CD4-positive, alpha-beta memory T cell (primary cell): ENCODE measurements at places on chromosomes 13 and 19. TPM values are rescaled to one million over a fixed set of nuclear protein-coding genes. Genes with fewer than 3 reads are reported as not detected.
A peak's percentile ranks its signal among the peaks of the same experiment; 100 is the strongest.

GRCh38 chr19:12440541-12441316 lies at the start of gene ZNF443:
Gene ZNF443 (minus strand): TSS chr19:12441021. CDS start chr19:12440914, 107 bp downstream.
- peak within 1 kb of the TSS; percentile 57 for H3K27ac ChIP-seq
- peak within 1 kb of the TSS; percentile 52 for H3K4me3 ChIP-seq
- H3K4me1 ChIP-seq = peaks cover 4% of the 10 kb centered on the region

Gene SIAH3
- 0.13 TPM for polyA plus RNA-seq

GRCh38 chr19:5115771-5116202 lies 146.9 kb downstream of the KDM4B start:
- no peaks in the 10 kb centered on the region for H3K4me1 ChIP-seq
- no peak overlapping the region for H3K4me3 ChIP-seq
- H3K27me3 ChIP-seq = no peaks in the 10 kb centered on the region

Gene SBK3
- not detected for polyA plus RNA-seq

Gene CLEC17A
- polyA plus RNA-seq = 0.20 TPM

GRCh38 chr13:53821632-53822031 lies 793.0 kb downstream of the OLFM4 start:
- H3K36me3 ChIP-seq = no peaks in the 10 kb centered on the region
- no peaks in the 10 kb centered on the region for H3K27me3 ChIP-seq

Gene HRC
- not detected for polyA plus RNA-seq

- no peak overlapping the region for H3K27ac ChIP-seq
- DNase-seq = no peak
These were observed 3.6 kb downstream of the LRRC25 start for GRCh38 chr19:18393836-18394235.

Gene DIRAS1
- not detected for polyA plus RNA-seq

DNA sequence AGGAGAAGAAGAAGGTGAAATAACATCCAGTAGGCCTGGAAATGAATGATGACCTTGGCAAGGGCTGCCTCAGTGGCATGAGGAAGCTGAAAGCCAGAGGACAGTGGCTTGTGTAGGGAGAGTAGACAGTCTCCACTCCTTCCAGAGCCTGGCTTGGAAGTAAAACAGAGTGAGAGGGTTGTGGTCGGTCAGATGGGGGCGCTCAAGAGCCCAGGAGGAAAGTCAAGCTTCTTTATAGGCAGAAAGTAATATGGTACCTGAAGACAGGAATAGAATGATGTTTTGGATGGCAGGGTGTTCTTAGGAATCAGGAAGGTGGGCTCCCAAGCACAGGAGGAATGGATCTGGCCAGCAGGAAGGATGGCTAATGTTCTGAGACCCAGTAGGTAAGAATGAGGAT lies 75.1 kb upstream of the TSC22D1 start:
- no peak for DNase-seq
- no peak overlapping the region for H3K27ac ChIP-seq

DNA sequence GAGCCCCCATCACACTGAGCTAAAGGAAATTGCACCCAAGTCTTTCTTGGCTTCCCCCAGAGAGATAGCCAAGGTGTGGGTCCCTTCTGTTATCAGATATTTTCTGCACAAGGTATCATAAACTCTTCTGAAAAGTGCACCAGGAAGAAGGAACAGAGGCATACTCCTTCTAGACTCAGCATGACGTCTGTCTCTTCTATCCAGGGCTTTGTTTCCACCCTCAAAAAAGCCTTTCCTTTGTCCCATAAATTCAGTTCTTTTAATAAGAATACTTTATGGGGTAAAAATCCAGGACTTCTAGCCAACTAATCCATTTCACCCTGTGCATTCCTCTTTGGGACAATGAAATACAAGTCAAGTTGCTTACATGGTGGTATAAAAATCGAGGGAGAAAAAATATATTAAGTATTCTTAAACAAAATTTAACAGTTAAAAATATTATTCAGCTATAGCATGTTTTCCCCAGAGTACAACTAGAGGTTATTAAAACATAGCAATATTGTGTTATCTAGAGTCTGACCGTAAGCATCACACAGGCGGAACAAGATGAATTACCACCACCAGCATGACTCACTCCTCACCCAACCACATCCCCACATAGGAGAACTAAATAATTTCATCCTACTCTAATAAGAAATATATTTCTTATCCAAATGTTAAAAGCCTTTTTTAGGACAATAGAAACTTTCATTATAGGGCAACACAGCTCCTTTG lies 79.9 kb upstream of the GPC6 start:
- H3K4me1 ChIP-seq = no peaks in the 10 kb centered on the region
- H3K27me3 ChIP-seq = no peaks in the 10 kb centered on the region
- DNase-seq = no peak
- no peaks in the 10 kb centered on the region for H3K36me3 ChIP-seq
- no peak overlapping the region for H3K4me3 ChIP-seq

DNA sequence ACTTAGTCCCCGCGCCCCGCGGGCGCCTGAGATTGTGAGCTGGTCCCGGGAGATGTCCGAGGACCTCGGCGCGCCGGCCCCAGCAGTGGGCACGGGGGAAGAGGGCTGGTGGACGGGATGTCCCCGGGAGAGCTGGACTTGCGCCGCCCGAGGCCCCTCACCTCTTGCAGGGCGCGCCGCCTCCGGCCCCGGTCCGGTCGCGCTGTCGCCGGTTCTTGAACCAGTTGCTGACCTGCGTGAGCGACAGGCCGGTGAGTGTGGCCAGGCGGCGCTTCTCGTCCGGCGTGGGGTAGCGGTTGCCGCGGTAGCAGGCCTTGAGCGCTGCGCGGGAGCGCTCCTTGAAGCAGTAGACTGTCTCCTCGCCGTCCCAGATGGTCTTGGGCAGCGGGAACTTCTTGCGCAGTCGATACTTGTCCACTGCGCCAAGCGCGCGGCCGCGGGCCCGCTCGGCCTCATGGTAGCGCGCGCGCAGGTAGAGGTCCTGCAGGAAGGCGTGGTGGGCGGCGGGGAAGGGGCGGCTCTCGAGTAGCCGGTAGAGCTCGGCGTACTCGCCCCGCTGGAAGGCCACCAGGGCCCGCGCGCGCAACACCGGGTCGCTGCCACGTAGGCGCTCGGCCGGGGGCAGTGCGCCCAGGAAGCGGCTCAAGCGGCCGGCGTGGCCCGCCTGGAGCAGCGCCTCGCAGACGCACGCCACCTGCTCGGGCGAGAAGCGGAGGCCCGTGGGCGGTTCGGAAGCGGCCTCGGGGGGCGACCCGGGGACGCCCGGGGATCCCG lies 984 bp downstream of the SIX5 start:
- no peaks in the 10 kb centered on the region for H3K36me3 ChIP-seq
- H3K4me1 ChIP-seq = peaks cover 22% of the 10 kb centered on the region
- no peak overlapping the region for H3K27ac ChIP-seq
- peak overlapping the region; percentile 71 for H3K4me3 ChIP-seq
- no peaks in the 10 kb centered on the region for H3K27me3 ChIP-seq

DNA sequence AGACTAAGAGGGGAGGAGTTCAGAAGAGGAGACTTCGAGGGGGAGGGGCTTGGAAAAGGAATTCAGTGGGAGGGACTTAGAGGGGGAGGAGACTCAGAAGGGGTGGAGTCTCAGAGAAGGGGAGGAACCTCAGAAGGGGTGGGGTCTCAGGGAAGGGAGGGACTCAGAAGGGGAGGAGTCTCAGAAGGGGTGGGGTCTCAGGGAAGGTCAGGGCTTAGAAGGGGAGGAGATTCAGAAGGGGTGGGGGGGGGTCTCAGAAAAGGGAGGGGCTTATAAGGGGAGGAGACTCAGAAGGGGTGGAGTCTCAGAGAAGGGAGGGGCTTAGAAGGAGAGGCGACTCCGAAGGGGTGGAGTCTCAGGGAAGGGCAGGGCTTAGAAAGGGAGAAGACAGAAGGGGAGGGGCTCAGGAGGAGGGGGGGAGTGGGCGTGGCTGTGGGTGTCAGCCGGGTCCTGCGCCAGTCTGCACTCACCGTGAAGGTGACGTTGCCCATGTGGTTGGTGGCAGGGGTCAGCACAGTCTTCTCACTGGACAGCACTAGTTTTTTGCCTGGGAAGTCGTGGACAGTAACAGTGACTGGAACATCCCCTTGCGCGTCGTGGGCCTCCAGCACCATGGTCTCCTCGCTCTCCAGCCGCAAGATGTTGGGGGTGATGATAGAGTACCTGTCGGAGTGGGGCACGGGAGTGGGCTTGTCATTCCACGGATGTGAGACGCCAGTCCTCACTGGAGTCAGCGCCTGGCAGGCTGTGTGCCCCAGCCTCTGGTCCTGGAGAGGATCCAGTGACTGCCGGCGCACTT lies 1.5 kb downstream of the C3 start:
- H3K4me1 ChIP-seq = no peaks in the 10 kb centered on the region
- H3K36me3 ChIP-seq = no peaks in the 10 kb centered on the region
- peak; percentile 32 for DNase-seq
- no peak overlapping the region for H3K4me3 ChIP-seq
- no peaks in the 10 kb centered on the region for H3K27me3 ChIP-seq
- no peak overlapping the region for H3K27ac ChIP-seq

Gene METTL21C
- not detected for polyA plus RNA-seq

GRCh38 chr13:112456138-112457056 lies 80.2 kb downstream of the SPACA7 start:
- no peaks in the 10 kb centered on the region for H3K27me3 ChIP-seq
- no peak overlapping the region for H3K4me3 ChIP-seq
- H3K27ac ChIP-seq = no peak overlapping the region
- H3K4me1 ChIP-seq = no peaks in the 10 kb centered on the region
- DNase-seq = no peak

DNA sequence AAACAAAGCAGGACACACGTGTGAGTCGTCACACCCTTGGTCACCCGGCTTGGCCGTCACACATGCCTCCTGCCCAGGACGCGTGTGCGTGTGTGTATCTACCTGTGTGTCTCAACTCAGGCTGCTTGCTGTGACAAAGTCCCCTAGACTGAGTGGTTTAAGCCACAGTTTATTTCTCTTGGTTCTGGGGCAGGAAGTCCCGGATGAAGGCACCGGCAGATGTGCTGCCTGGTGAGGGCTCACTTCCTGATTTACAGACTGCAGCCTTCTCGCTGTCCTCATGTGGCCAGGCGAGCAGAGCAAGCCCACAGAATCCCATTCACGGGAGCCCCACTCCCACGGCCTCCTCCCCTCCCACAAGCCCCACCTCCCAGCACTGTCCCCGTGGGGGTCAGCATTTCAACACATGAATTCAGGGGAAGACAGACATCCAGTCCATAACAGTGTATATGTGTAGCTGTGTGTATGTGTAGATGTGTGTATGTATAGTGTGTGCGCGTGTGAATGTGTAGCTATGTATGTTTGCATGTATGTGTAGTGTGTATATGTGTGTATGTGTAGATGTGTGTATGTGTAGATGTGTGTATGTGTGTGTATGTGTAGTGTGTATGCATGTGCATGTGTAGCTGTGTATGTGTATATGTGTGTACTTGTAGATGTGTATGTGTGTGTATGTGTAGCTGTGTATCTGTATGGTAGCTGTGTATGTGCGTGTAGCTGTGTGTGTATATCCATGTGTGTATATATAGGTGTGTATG lies 51.5 kb downstream of the MCF2L start:
- no peak overlapping the region for H3K4me3 ChIP-seq
- no peaks in the 10 kb centered on the region for H3K27me3 ChIP-seq
- no peak for DNase-seq

Gene CYP4F8
- not detected for polyA plus RNA-seq

Gene FKRP
- polyA plus RNA-seq = 5.7 TPM

DNA sequence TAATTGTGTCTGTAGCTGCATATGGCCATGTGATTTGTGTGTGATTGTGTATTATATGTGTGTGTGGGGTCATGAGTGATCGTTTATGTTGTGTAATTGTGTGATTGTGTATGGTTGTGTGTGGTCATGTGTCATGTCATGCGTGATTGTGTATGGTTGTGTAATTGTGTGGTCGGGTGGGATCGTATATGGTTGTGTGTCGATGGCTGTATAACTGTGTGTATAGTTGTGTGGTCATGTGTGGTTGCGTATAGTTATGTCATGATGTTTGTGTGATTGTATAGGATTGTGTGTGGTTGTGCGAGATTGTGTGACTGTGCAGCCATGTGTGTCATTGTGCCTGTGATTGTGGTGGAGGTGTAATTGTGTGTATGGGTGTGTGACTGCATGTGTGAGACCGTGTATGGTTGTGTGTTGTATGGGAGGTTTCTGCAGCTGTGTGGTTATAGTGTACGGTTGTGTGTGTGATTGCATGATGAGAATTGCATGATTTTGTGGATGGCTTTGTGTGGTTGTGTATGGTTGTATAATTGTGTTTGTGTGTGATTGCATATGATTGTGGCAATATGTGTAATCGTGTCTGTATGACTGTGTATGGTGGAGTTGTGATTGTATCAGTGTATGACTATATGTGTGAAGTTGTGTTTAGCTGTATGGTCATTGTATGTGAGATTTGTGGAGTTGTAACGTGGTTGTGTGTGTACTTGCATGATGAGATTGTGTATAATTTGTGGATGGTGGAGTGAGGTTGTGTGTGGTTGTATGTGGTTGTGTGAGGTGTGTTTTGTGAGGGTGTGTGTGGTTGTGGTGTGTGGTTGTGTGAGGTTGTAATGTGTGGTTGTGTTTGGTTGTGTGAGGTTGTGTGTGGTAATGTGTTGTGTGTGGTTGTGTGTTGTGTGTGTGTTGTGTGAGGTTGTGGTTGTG lies 2.2 kb downstream of the TMPRSS9 start:
- no peaks in the 10 kb centered on the region for H3K36me3 ChIP-seq
- no peak overlapping the region for H3K4me3 ChIP-seq
- DNase-seq = peak; percentile 13
- H3K4me1 ChIP-seq = no peaks in the 10 kb centered on the region
- no peak overlapping the region for H3K27ac ChIP-seq
- no peaks in the 10 kb centered on the region for H3K27me3 ChIP-seq

Gene ATXN8OS
- polyA plus RNA-seq = not detected

Gene SLC39A3
- polyA plus RNA-seq = 41.7 TPM

- DNase-seq = no peak
- H3K4me1 ChIP-seq = peaks cover 19% of the 10 kb centered on the region
- no peak overlapping the region for H3K27ac ChIP-seq
- H3K27me3 ChIP-seq = no peaks in the 10 kb centered on the region
- H3K4me3 ChIP-seq = no peak overlapping the region
These were observed 59.6 kb downstream of the CELF5 start for GRCh38 chr19:3283886-3284657.

DNA sequence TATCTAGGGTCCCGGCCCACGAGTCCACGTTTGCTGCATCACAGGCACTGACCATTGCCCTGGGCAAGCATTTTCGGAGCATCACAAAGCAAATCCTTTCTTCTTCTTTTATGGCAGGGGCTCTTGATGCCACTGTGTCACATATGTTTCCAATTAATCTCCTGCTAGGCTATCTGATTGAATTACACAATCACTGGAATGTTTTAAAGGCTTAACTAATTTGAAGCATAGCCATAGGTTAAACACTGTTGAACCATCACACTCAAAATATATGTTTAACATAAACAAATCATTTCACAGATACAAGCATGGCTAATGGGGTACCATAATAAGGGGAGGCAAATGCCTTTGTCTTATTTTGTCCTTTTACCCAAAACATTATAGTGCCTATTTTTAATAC lies 338.3 kb downstream of the POU4F1 start:
- no peak overlapping the region for H3K4me3 ChIP-seq
- no peaks in the 10 kb centered on the region for H3K4me1 ChIP-seq
- no peak for DNase-seq
- no peak overlapping the region for H3K27ac ChIP-seq

GRCh38 chr13:29222458-29222857 lies 373.0 kb downstream of the SLC7A1 start:
- no peaks in the 10 kb centered on the region for H3K27me3 ChIP-seq
- no peak for DNase-seq
- no peak overlapping the region for H3K27ac ChIP-seq
- no peaks in the 10 kb centered on the region for H3K36me3 ChIP-seq

Gene FXYD1
- polyA plus RNA-seq = 3.2 TPM
